Dermis blood vessel endothelial cell (primary cell): ENCODE measurements at places on chromosomes 6 and 20. TPM values are rescaled to one million over a fixed set of nuclear protein-coding genes. Genes with fewer than 3 reads are reported as not detected.

- DNase-seq, result peak; percentile 60
Measured at GRCh38 chr20:21325296-21325695, 22.2 kb downstream of the XRN2 start.

ADGRF5 gene
- total RNA-seq, result 140 and 211 TPM in 2 replicates

TBXT gene
- total RNA-seq, result not detected in 2 replicates

- DNase-seq, result no peak
Measured at GRCh38 chr20:63015147-63015661, 8.4 kb upstream of the BHLHE23 start.

TRIM39 gene
- total RNA-seq, result 11.6 and 15.3 TPM in 2 replicates

GRM1 gene
- 0.05 TPM in 1 of 2 replicates, not detected in the other for total RNA-seq

DNA sequence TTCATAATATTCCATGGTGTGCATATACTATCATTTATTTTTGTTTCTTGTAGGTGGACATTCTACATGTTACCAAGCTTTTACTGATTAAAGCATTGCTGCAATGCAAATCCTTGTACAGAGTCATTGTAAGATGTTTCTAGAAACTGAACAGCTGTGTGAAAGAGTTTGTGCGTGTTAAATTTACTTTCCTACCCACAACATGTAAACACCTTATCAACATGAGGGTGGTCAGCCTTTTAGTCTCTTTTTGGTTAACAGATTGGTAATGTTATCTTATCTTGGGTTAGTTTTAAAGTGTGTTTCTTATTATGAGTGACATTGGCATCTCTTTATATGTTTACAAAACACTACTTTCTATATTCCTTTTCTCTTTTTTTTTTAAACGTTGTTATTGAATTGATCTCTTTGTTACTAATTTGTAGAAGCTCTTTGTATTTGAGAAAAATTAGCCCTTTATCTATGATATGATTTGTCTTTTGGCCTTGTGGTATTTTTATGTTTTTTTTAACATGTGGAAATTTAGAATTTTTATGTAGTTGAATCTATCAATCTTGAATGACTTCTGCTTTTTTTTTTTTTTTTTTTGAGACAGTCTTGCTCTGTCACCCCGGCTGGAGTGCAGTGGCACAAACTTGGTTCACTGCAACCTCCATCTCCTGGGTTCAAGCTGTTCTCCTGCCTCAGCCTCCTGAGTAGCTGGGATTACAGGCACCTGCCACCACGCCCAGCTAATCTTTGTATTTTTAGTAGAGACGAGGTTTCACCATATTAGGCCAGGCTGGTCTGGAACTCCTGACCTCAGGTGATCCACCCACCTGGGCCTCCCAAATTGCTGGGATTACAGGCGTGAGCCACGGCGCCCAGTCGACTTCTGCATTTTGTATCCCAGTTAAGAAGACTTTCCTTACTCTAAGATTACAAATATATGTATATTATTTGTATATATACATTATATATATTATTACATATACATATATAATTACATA is 112.1 kb downstream of the TCP11 start:
- no peak for DNase-seq

- DNase-seq, result no peak
Measured at GRCh38 chr6:49003348-49003747, 459.7 kb downstream of the MMUT start.

DNA sequence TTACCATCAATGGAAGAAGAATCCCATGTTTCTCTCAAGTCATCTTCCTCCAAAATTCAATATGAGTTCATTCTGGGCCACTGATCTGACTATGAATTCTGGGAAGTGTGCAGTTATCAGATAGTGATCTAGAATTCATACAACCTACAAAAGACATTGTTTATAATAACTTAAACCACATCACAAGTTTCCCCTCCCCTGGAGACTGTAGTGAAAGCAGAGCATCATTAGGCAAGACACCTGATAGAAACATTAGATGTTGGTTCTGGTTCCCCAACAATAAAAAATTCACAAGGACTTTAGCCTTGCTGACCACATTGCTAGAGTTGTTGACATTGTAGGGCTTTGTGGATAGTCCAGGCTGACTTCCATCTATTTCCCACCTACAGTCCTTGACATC is 506.4 kb upstream of the JAG1 start:
- DNase-seq, result peak; percentile 50

KLHDC3 gene
- 134 and 173 TPM in 2 replicates for total RNA-seq

GCLC gene
- 30.1 and 33.4 TPM in 2 replicates for total RNA-seq
